Placental epithelial cell (primary cell): ENCODE measurements at places on chromosomes 4 and X. TPM values are rescaled to one million over a fixed set of nuclear protein-coding genes. Genes with fewer than 3 reads are reported as not detected.

TMPRSS11F gene
- 0.76 and 1.2 TPM in 2 replicates for total RNA-seq

GAGE1 gene
- total RNA-seq: not detected in 2 replicates

ARHGAP6 gene
- total RNA-seq: 0.11 and 4.7 TPM in 2 replicates

MND1 gene
- total RNA-seq: 2.1 and 2.7 TPM in 2 replicates

TECRL gene
- total RNA-seq: not detected in 2 replicates

HSFX3 gene
- not detected in 2 replicates for total RNA-seq

TMEM144 gene
- 24.9 and 27.9 TPM in 2 replicates for total RNA-seq

INPP4B gene
- total RNA-seq: 4.3 and 11.0 TPM in 2 replicates

BEX4 gene
- 18.7 and 22.8 TPM in 2 replicates for total RNA-seq
